ENCODE measurements at places on chromosomes 16 and 17.

DNA sequence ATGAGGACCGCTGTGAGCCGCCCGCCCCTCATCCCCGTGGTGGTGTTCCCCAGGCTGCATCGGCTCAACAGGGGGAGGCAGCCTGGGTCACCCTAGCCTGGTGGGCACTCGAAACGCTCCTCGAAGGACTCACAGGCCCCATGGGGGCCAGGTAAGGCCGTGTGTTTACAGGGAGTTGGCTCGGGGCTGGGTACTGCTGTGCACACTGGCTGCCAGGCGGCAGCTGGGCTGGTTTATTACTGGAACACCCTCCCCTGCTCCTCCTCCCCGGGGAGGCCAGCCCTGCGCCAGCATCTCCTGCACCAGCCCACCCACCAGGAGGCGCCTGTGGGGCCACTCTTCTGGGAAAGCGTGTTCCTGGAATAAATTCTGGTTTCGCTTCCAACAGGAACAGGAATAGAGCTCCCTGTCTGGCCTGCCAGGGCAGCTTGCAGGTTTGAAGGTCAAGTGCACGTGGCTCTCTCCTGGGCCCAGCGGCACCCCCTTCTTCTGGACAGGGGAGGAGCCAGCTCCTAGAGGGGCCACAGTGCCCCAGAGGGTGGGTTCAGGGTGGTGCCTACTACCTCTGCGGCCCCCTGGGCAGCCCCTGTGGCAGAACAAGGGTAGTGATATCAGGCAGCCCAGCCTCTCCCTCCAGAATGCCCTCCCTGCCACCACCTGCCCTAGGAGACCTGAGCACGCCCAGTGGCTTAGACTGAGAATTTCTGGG, 11.3 kb downstream of the MCRIP1 start:
- peak; percentile 33 for DNase-seq

- DNase-seq, result no peak
Observed at GRCh38 chr17:29664743-29665480, 42.2 kb upstream of the CORO6 start.

DNA sequence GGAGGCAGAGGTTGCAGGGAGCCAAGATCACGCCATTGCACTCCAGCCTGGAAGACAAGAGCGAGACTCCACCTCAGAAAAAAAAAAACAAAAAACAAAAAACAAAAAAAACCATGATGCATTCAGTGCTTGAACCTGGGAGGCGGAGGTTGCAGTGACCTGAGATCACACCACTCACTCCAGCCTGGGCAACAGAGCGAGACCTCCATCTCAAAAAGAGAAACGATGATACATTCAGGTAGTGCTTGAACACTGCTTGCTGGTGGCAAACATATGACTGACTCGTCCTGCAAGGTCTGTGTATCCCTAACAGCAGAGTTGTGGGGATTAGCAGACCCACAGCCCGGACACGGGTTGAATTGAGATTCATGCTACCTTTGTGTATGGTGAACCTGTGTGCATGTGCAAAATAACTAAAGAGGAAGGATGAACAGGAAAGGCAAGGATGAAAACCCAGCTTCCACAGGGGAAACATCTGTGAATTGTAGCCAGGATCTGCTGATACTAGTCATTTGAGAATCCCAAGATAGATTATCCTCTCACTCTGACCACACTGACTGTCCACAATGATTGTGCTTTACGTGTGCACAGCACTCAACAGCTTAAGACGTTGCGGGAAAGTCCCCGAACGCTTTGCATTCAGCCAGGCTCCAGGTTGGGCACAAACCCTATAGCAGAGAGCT, 52.4 kb upstream of the MRPS23 start:
- no peak for DNase-seq

- peak; percentile 61 for DNase-seq
Observed at GRCh38 chr16:71880176-71880575, 3.8 kb downstream of the ZNF821 start.

DNA sequence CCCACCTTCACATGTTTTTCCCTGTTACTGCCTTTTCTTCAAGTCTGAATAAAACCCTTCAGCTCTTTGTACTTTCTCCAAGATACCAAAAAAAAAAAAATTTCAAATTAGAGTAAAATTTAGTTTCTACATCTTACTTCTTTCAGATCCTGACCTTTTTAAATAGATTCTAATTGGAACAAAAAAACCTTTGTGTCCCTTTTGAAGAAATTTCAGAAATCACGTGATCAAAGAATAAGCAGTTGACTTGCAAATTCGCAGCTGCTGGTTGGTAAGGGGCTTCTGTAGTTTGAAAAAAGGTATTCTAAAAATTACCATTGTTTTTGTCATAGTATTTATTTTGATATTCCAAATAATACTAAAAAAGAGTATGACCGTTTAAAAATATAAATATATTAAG, 71.7 kb downstream of the CDC27 start:
- DNase-seq, result no peak

DNA sequence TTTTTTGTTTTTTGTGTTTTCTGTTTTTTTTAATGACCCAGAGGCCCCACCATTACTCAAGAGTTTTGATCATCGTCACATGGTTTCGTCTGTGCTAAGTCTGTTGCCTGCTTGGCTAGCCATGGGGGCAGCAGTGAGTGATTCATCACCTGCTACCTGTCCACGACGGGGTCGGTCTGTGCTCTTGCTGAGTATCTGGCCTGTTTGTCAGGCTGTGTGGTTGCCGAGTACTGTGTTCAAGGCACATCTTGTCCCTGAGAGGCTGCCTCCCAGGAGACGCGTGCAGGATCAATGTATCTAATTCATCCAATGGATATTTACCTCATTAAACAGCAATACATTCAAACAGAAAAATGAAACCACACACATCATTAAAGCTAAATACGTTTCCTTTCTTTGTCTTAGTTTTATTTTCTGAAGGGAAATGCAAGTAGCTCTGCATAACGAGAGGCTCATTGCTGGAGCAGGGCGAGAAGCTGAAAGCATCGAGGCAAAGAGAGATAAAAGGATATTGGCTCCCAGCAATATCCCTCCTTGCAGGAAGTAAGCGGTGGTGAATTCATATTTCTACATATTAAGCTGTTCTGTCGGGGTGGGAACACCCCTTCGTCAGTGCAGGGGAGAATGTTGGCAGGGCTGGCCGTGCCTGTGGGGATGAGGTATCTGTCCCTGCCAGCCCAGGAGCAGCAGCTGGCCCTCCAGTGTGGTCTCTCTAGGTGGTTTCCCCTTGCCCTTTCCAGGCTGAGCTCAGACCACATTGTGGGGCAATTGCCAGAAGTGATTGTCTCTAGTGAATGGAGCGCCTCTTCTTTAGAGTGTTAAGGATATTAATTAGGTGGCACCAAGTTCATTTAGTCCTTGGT, 166.2 kb upstream of the ASIC2 start:
- no peak for DNase-seq

DNA sequence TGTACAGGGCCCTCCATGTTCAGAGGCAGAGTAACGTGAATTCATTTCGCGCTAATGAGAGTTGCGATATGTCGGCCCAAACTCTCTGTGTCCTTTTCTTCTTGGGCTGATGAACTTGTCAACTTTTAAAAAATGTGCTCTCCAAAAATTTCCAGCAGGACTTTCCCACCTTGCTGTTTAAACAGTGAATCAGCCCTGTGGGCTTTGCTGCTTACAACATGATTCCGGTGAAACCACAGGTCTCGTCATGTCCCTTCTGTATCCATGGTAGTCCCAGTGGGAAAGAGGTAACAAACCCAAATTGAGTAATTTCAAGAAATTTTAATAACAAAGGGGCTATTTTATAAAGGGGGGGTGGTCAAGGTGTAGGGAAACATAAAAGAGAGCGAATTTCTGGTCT, 612.9 kb downstream of the MAF start:
- DNase-seq, result no peak

DNA sequence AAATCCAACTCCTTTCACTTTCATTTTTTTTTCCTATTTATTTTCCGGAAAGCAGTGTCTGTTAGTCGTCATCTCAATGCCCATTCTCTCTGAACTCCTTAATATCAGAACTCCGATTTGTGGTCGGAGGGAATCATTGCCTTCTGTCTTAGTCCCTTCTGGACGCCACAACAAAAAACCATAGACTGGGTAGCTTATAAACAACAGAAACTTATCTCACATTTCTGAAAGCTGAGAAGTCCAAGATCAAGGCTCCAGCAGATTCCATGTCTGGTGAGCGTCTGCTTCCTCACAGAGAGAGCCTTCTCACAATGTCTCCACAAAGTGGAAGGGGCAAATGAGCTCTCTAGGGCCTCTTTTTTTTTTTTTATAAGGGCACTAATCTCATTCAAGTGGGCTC, 296.6 kb upstream of the CDH11 start:
- no peak for DNase-seq

DNA sequence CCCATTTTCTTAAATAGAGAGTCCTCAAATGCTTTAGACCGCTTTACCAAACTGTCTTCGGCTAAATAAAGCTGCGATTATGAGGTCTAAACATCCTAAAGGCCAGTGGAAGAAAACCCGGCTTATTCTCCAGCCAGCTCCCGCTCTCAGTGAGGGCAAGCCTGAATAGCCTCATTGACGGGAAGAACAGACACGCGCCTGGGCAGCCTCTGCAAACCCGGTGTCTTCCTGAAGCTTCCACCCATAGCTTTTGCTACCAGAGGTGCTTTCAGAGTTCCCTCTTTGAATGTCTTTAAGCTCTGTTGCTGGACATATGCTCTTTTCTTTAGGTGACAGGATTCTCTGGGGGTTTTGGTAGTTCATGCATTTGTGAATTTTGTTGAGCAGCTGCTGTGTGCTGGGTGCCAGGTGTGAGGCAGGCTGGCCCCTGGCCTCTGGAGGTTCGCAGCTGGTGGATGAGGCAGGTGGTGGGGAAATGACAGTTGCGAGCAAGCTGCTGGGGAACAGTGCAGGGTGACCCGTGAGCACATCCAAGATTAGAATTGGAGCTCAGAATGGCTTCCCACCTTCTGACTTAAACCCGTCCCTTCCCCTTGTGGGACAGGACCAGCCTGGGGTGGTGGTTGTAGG, 44.7 kb downstream of the CRISPLD2 start:
- DNase-seq, result no peak

DNA sequence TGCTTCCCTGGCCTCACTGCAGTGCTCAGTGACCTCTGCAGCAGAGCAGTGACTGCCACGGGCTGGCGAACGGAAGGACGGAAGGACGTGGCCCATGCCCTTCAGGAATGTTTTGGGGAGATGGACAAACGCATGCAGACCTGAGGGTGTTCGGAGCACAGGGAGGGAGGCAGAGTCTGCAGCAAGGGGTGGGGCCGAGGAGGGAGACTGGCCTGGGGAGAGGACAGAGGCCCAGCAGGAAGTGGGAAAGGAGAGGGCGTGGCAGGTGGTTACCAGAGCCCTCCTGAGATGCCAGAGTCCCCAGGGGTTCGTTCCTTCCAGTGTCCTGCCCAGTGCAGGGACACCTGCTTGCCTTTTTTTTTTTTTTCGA, 21.9 kb downstream of the ADORA2B start:
- peak; percentile 19 for DNase-seq

- no peak for DNase-seq
Observed at GRCh38 chr16:84024854-84025253, 17.7 kb downstream of the SLC38A8 start.

DNA sequence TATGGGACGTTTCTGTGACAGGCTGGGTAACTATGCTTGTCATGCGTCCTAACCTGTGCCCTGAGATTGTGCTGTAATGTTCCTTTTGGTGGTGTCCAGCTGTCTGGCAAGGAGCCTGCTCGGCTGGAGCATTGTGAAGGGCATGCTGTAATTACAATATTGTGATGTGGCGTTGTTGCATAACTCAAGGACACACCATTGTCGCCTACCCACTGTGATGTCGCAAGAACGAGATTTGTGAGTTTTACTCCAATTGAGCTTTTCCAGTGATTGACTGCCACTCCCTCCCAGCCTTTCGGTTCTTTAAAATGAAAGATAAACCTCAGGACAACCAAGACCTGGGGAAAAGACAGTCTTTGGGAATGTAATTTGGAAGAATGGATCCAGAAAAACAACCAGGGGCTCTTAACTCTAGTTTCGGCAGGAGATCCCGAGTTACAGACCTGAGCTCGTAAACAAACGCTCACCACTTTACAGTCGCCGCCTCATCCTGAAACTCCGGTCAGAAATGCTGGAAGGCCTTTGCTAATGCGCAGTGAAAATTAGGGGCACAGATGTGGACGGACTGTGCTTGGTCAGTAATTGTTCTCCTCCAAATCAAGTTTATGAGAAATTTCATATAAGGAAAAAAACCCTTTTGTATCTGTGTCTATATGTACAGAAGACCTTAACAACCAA, 1.3 kb downstream of the ZNF750 start:
- DNase-seq, result peak; percentile 89

- DNase-seq, result no peak
Observed at GRCh38 chr17:49358641-49359247, 3.3 kb downstream of the ZNF652 start.

DNA sequence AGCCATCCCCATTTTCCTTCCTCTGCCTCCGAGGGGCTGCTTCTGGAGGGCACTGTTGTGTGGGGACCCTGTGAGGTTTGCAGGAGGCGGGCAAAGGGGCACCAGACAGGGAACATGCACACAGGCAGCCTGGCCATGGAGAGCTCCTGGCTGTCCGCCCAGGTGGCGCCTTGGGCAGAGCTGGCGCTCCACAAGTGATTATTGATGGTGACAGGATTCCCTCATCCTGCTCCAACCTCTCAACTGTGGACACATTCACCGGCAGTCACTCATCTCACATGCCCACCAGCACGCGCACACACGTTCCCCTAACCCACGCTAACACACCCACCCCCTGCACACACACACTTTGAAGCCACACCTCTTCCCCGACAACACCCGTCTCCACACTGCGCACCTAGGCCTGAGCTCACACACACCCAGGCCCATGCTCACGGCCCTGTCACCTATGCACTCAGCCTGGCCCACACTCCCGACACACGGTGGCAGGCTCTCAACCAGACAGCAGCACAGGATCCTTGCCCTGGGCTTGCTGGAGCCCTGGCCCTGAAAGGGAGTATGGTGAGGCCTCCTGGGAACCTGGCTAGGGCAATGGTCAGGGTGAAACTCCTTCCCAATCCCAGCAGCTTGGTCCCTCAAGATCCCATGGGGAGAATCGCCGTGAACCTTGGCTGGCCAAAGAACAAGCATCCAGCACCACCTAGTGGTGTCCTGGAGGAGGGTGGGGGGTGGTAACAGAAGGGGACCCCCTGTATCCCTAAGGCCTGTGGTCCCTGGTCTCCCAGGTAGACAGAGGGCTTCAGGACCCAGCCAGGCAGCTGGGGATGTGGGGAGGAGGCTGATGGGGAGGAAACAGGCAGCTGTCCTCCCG, 3.6 kb downstream of the PNMT start:
- no peak for DNase-seq

Measured in CD14-positive monocyte (primary cell).